Cortex of kidney (tissue), 1 donor: ENCODE measurements at places on chromosomes 2 and 18.

DNA sequence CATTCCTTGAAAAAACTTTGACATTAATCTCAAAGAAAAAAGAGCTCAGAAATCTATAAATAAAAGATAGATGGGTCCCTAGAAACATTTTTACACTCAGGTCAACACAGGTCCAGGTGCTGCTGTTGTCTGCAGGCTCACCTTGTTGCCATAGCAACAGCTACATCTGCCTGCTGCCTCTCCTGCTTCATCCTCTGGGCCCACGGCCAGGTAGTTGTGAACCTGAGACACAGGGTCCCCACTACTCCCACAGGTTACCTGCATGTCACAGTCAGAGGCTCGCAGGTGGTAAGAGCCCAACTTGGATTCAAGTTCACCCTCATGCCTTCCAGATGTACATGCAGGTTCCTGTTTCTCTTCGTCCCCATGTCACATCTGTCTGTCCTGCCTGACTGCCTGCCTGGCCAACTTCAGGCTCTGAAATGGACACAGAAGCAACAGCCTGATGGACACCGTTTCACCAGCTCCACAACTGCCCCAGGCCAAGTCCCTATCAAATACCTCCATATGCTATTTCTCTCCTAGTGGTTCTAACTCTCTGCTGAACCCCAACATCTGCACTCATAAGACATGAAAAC, 88.3 kb upstream of the SALL3 start:
- no peak for DNase-seq

GRCh38 chr2:72759755-72760154, 66.1 kb downstream of the EXOC6B start:
- no peak for DNase-seq

DNA sequence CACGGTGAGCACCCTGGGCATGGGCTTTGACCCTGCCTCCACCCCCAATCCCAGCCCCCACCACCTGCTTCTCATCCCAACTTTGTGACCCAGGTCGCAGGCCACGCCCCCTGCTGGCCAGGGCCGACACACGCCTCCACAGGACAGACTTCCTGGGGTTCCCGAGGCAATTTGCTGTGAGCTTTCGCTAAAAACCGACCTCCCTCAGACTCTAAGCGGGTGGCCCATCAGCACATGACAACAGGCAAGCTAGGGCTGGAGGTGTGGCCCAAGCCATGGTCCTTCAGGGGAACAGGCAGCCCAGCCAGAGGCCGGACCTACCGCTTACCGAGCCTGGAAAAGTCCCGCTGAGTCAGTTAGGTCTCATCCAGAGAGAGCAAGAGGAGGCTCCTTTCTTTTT, 31.9 kb downstream of the C1QL2 start:
- no peak for DNase-seq

DNA sequence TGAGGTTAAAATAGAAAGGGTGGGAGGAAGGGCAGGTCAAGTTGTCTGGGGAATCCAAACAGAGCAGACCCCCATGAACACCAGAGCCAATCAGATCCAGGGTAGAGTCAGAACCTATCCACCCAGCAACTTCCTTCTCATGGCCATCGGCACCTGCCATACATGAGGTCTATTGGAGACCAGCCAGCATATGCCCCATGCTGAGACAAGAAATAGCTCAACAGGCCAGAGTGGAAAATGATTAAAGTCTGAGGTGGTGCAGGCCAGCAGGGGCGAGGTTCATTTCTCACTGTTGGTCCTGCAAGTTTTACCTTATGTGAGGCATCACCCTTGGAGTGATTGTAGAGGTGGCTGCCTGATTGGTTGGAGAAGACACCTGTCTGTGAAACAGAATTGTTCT, 89.2 kb downstream of the LONRF2 start:
- no peak for DNase-seq

- DNase-seq = no peak
Observed at GRCh38 chr2:55875434-55876135, 48.0 kb downstream of the EFEMP1 start.

DNA sequence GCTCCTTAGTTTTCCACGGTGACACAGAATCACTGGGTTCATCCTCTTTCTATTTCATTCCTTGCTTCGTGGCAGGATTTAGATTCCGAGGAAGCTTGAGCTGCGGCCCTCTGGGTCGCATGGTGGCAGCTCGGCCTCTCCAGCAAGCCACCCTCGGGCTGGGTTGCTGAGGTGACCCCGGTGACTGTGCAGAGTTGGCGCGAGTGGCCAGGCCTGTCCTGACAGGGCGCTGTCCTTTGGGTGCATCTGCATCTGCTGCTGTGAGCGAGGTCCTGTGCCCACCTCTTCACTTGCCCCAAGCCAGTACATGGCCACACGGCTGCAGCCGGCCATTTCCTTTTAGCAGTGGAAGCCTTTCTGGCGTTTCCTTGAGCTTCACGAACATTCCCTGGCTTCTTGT, 21.8 kb downstream of the PRELID3A start:
- no peak for DNase-seq

- DNase-seq = no peak
Observed at GRCh38 chr2:230828272-230828961, 36.3 kb upstream of the ITM2C start.

- no peak for DNase-seq
Observed at GRCh38 chr2:227804975-227805374, 8.7 kb upstream of the CCL20 start.

DNA sequence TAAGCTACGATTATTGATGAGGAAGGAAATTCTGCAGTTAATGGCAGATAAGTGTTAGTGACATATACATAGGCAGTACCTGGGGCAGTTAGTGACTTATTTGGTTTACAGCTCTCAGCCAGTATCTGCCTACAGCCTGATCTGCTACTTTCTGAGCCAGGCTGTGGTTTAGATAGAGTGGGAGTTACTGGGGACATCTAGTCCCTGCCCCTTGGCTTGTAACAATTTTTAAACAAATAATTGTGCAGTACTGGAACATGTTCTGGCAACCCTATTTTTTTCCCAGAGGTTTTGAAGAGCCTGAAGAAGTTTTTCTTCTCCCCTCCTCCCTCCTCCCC, 2.3 kb downstream of the KIF5C start:
- DNase-seq = no peak

GRCh38 chr18:31386741-31387140, 10.2 kb downstream of the DSG4 start:
- DNase-seq = no peak

DNA sequence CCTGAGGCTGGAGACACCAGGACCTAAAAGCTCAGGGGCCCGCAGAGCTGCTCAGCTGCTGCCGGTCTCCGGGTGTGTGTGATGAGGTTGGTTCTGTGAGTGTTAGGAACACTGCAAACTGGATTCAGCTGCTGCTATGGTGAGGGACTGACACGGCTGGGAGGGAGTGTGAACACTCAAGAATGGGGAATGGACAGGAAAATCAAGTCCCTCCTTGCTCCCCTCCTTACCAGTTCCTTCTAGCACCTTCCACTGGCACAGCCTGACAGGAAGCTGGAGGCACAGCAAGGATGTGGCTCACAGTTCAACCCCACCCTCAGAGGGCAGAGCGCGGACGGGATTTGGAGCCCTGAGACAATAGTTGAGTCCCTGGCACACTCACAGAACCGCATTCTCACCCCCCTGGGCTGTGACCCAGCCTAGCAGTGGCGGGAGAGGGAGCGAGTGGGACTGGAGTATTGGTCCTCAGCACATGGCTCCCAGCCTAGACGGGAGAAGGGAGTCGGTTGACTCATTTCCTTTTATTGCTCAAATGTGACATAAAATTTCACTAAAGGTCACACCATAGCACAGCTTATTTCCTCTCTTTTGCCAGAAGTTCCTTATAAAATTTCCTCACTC, 42.5 kb downstream of the LRRC30 start:
- no peak for DNase-seq

DNA sequence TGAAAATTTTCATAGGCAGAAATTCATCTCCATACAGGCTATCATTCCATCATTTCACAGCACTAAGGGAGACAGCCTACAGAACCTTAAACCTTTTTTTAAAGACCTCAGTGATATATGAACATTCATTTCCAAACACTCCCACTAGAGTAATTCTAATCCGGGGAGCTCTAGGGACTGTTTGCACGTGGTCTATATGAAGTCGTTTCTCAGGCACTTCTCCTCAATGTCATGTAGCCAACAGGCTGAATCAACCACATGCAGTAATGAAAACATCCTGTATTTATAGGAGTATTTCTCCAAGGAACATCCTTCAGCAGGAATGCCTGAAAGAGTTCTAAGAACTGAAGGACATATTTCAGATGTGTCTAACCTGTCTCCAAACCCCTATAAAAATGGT, 97.3 kb upstream of the CREB1 start:
- DNase-seq = no peak

DNA sequence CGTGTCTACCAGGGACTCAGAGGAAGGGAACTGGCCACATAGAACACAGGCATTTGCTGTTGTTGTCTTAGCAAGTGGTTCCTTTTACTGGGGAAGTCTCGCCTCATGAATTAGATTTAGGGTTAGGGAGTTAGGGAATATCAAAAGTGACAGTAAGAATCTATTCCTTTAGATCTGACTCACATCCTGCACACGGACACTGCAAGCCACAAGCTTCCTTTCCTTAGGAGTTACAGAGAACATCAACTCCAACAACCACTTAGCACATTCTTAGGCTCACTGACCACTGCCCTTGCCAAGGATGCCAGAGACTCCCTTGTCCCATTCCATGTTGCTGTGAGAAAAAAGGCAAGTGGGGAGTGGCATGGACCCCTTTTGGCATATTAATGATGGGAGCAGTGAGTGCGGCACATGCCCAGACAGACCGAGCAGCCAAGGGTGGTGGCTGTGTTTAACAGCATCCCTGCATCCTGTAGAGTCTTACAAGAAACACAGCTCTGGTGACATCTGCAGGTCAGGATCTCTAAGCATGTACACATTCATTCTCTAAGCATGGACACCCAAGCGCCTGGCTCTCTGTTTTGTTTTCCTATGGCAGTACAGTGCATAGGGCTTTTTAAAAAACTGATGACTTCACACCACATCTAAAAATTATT, 745.6 kb upstream of the RAB6C start:
- DNase-seq = no peak
